ENCODE measurements at places on chromosomes 6 and 20.

DNA sequence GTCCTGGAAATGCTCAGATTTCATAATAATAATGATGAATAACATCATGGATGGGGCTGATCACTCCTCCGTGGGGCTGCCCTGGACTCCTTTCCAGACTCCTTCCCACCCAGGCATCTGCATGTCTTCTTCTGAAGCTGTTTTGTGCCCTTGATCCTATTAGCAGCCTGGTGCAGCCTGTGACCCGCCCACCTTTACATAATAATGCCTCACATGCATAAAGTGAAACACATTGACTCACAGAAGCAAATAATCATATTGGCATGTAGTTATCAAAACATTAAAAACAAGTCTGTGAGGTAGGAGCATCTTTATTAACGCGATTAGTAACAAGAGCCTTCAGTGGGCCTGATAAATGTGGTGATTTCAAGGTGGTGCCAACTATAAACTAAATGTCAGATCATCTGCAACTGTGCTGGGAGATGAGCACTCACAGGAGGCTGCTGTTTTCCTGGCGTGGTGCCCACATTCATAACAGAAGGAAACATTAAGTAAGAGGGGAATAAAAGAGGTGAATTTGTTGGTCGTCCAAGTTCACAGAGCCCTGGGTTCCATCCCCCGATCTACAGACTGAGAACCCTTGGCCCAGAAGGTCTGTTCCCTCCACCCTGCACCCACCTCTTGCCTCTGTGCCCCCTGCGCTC is 344.7 kb downstream of the CDH4 start:
- DNase-seq, result no peak

DNA sequence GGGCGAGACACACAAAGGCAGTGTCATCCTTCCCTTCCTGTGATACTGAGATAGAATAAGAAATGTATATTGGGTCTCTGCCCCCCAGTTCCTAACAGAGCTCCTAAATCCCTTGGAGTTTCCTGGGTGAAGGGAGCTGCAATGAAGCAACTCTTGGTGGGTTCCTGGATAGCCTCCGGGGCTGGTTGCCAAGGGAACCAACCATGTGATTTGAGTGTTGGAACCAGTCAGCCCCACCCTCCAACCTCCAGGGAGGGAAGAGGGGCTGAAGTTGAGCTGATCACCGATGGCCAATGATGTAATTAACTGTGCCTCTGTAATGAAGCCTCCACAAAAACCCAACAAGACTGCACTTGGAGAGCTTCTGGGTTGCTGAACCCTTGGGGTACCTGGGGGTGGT is 116.6 kb downstream of the SLC22A3 start:
- DNase-seq, result no peak

GRCh38 chr6:69907981-69908498 is 41.7 kb downstream of the COL19A1 start:
- DNase-seq, result no peak

DNA sequence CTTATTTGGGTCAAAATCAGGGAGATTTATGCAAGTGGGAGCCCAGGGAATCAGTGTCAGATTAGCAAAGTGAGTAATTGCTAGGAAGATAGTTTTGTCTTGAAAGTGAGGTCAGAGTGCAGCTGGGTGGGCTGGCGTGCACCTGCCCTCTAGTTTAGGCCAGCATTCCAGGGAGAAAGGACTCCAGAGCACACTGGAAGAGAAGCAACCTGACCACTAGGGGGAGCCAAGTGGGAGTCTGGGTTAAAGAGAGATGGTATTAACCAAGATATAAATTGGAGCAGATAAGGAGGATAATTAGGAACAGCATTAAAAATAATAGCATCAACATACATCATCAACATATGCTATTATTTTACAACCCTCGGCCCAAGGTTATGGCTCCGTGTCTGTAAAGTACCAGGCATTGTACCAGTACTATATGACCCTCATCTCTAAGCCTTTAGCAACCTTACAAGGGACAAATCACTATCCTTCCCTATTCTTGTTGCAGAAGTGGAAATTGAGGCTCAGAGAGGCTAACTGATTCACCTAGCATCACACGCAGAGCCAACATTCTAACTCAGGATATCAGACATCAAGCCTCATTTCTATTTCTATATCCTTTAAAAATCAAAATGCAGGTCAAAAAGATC is 57.8 kb downstream of the SLC2A10 start:
- DNase-seq, result peak; percentile 67

DNA sequence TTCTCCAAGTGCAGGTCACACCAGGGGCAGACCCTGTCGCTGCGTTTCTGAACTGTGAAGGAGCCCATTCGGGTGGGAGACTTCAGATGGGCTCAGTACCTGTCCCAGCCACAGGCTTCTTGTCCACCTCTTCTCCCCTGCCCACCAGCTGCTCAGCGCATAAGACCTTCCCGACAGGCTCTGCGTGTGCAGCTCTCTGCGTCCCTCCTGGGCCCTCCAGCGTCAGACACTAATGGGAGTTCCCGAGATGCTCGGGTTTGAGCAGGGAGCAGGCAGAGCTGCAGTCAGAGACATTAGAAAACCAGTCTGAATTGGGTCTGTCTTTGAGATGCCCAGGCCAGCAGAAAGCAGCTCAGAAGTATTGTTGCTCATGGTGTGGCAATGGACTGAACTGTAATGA is 50.4 kb downstream of the TCP11 start:
- no peak for DNase-seq

DNA sequence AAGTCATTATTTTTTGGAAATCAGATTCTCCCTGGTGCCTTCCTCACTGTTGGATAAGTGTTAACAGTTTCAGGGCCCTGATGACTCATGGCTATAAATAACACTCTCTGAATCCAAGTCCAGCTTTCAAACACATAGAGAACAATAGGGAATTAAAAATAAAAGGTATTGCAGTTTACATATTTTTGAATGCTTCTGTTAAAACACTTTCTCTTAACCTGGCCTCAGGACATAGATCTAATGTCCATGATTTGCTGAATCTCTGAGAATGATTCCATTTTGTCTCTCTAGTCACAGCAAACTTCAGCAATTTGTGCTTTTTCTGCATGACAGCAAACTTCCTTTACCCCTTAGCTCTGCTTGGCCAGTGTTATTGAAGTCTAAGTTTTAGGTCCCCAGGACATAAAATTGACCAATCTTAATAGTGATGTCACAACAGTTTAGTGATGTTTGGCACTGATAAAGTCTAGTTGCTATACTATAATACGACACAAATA is 1192.4 kb upstream of the CITED2 start:
- peak; percentile 11 for DNase-seq

DNA sequence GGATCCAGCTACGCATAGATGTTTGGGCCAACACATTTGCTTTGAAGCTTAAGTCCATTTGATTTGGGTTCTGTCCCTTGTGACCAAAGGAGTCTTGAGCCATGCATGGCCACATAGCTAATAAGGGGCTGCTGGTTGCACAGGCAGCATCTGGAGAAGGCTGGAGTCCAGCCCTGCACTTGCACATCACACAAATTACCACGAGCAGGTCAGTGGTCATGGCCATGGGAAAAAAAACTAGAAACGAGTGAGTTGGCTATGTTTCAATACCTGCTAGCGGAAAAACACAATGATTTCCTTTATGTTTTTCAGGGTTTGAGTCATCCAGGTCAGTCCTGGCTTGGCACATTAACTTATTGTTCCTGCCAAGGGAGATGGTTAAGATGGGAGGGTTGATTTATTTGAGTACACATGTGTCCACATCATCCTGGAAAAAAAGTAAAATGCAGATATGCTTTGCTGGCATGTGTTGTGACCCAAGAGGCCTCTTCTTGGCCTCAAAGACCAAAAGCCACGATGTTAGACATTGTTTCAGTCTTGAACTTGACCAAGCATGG is 5.6 kb upstream of the STX16 start:
- no peak for DNase-seq

DNA sequence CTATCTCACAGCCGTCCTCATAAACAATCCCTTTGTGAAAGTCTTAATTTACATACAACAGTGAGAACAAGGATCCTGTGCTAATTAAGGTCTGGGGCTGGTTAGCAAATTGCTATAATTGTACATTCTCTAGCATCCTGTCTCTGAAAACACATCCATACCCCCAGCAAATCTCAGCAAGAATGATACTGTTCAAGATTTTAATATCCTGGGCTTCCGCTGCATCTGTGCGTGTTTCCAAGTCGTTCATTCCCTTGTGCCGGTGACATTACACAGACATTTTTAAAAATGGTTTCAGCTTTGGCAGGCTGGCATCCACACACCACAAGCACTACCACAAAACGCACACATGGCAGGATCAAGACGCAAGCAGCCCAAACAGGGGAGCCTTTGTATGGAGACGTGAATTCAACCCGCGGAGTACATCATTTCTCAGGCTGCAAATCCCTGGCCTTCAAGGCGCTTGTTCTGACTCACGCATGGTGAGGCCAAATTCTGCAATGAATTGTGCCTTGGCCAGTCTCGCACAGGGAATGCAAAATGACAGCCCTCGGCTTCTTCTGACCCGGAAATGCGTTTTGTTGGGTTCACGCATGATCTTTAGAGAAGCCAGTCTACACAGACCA is 20.3 kb downstream of the ZMYND8 start:
- DNase-seq, result no peak

DNA sequence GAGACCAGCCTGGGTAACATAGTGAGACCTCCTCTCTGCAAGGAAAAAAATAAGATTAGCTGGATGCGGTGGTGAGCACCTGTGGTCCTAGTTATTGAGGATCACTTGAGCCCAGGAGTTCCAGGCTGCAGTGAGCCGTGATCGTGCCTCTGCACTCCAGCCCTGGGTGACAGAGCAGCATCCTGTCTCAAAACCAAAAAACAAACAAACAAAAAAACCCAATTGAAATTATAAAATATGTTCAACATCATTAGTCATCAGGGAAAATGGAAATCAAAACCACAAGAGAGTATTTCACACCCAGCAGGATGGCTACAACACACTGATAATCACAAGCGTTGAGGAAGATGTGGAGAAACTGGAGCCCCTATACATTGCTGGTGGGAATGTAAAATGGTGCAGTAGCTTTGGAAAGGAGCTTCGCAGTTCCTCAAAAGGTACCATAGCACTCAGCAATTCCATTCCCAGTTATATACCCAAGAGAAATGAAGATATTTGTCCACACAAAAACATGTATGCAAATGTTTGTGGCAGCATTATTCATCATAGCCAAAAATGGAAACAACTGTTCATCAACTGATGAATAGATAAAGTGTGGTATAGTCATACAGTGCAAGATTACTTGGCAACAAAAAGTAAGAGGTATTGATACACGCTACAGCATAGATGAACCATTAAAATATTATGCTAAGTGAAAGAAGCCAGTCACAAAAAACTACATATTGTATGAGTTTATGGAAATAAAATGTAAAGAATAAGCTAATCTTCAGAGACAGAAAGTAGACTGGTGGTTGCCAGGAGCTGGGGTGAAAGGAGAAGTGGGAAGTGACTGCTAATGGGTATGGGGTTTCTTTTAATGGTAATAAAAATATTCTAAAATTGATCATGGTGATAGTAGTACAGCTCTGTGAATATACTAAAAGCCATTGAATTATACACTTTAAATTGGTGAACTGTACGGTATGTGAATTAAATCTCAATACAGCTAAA is 38.7 kb upstream of the RIPOR2 start:
- DNase-seq, result no peak

GRCh38 chr6:31712296-31712695 is 2.9 kb upstream of the LY6G6D start:
- no peak for DNase-seq

- no peak for DNase-seq
These were observed 84.1 kb downstream of the C6orf52 start for GRCh38 chr6:10610289-10610688.

- DNase-seq, result peak; percentile 69
These were observed 49.1 kb upstream of the PTPRT start for GRCh38 chr20:43238833-43239232.

DNA sequence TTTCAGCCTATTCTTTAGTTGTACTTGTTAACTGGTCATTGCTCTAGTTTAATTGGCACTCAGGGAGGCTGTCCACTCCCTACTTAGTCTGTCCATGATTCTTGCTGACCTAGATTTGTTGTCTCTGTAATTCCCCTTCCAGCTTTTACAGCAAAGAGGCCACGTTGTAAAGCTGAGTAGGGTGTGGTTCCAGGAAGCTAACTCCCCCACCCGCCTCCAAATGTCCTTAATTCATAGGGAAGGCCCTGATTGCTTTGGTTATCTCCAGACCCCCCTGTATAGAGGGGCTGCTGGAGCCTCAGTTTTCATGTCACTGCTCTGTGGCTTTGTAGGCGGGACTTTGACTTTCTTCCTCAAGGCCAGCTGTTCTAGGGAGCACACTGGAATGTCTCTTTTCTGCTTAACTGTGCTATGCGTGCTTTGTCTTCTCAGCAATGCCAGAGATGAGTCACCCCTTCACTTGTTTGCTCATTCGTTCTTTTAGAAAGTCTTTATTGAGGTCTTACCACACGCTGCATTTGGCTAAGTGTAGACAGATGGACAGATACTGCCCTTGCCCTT is 175.1 kb upstream of the JAG1 start:
- peak; percentile 80 for DNase-seq

DNA sequence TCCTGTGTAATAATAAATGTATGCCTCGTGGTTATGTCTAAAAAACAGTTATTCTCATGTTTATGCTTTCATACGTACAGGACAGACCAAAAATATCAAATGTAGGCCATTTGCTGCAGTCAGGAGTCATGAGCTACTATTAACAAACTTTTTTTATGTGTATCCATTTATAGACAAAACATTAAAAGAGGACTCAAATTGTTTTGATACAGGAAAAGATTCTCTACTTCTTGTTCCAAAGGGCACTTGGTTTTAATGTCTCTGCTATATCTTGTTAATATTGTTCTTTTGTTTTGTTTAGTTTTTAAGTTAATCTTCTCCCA is 155.2 kb downstream of the ZDHHC14 start:
- no peak for DNase-seq

DNA sequence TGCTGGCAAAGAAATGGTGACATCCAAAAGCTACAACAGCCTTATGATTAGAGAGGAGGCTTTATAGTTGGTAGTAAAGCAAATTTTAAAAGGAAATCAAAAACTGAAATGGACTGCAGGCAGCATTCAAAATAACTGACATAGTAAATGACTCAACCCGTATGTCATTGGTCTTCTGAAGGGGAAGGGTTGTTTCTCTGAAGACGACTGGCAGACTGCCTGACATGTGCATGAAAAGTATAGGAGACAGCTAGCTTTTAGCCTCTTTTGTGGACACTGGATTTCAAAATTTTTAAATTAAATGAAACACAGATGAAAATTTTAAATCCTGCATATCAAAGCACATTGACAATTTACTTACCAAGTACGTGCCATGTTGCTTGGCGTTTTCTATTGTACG is 90.7 kb downstream of the TRMT6 start:
- no peak for DNase-seq
